ENCODE measurements at places on chromosomes 12 and 14. TPM values are rescaled to one million over a fixed set of nuclear protein-coding genes. Genes with fewer than 3 reads are reported as not detected.

Gene MANSC1
- 32.0 TPM for total RNA-seq

Gene SPX
- total RNA-seq: not detected

Gene SERPINA10
- not detected for total RNA-seq

Gene DACT1
- not detected for total RNA-seq

Gene TCTN2
- 17.1 TPM for total RNA-seq

Gene PLEKHD1
- 0.65 TPM for total RNA-seq

Gene PTCSC3
- total RNA-seq: not detected

Gene ANP32D
- not detected for total RNA-seq

Gene SMIM41
- not detected for total RNA-seq

Gene RPL10L
- not detected for total RNA-seq

Gene RNF212B
- not detected for total RNA-seq

Gene MYF6
- total RNA-seq: not detected

Gene CRY1
- total RNA-seq: 15.7 TPM

Gene MGAT4C
- total RNA-seq: not detected

Gene AHSA1
- total RNA-seq: 448 TPM

Gene RASAL1
- 14.9 TPM for total RNA-seq

Gene WSCD2
- total RNA-seq: not detected

Gene SERPINA3
- not detected for total RNA-seq

Gene TAS2R50
- total RNA-seq: 2.3 TPM

Data from PC-9 (cell line).